ENCODE measurements at places on chromosomes 3 and 15. TPM values are rescaled to one million over a fixed set of nuclear protein-coding genes. Genes with fewer than 3 reads are reported as not detected.

DNA sequence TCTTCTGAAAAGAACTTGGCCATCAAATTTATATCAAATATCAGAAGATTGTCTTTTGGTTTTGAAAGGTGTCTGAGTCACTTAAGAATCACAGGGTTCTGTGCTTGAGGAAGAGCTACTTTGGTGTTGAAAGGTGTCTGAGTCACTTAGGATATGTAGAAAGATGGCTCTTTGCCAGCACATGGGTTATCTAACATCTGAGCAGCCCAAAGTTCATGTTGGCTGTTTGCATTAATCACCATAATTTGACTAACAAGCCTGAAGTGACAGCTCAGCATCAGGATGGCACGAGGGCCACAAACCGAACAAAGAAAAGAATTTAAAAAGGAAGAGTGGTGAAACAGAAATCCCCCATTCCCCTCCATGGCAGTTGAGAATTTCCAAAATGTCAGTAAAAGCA, 190.5 kb upstream of the CMC1 start:
- no peak for DNase-seq

GRCh38 chr15:74275957-74276356, 39.8 kb downstream of the CCDC33 start:
- DNase-seq = no peak

- DNase-seq = no peak
Observed at GRCh38 chr3:37417297-37418082, 243.1 kb upstream of the LRRFIP2 start.

DNA sequence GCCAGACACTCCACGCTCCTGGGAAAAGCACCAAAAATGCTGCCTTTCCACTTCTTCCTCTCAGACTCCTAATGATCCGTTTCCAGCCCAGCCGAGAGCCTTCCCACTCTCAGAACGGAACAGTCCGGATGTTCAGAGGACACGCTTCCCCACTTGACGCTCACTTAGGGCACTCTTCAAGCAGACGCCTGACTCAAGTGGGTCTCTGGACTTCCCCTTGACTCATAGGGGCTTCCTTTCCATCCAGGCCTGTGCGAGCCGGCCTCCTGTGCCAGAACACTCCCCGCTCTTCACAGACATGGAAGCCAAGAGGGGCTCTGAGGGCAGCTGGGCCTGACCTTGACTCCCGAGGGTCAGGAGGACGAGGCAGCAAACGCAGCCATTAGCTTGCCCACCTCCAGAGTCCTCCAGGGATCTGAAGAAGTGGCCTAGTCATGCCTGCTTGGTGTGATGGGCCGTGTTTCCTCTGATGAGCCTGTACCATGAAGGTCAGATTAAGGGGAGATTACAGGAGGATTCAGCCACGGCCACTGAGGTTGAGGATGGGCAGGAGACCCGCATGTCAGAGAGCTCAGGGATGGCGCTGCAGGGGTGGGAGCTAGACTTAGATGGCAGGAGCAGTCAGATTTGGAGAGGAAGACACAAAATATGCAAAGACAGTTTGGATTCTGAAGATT, 114.7 kb upstream of the TLE3 start:
- DNase-seq = no peak

DNA sequence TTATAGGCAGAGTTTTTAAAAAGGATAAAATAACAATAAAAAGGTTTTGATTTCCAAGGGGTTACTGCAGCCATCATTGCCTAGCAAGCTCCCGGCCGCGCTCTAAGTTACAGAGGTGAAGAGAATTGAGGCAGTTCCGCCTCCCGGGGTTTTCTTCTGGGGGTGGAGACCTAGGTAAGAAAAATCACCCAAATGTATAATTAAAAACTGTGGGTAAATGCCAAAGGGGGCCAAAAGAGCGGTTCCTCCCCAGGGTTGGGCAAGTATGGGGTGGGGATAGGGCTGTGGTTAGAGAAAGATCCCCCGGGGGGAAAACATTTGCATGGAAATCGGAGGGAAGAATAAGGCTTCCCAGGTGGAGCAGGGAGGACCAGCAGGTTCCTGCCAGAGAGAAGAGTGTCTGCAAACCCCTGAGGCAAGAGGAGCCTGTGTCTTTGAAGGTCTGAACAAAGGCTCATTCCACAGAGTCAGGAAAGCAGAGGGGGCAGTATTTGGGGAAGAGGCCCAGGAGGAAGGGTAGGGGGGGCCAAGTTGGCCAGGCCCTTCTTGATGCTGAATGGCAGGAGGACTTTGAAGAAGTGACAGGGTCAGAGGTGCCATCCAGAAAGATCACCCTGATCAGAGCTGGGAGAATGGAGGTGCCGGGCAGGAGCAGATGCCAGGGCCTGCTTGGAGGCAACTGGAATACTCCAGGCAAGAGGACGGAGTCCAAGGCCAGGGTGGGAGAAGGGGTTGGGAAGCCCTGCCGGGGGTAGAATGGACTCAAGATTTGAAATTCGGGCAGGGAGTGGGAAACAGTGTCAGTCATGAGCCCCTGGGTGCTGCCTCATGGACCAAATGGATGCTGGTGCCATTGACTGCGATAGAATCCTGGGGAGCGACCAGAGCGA, 152.9 kb upstream of the RGMA start:
- DNase-seq = no peak

DNA sequence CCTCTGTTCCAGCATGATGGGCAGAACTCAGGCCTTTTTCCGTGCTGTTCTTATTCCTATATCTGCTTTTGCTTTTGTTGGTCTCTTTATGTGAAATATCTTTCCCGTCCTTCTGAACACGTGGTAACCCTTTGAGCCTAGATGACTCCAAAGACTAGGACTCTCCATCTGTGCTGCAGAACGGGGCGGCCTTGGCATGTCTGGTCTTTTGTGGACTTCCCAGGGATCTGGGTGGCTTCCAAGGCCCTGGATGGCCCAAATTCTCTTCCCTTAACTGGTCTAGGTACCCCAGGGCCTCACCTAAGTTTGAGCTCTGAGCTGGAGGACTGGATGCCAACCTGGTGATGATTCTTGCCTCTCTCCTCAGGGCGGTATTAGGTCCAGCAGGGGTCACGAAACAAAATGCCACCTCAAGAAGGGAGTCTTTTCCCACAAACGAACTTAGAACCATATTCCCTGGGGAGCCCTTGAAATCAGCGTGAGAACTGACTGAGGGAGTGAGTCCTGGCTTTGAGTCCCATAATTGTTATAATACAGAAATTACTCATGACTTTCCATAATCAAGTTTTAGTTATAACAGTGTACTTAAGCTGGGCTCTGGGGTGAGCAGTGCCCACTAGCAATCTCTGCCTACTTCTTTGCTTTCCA, 13.8 kb downstream of the TLNRD1 start:
- DNase-seq = no peak

GRCh38 chr15:68415061-68415460, 16.9 kb downstream of the ITGA11 start:
- DNase-seq = no peak

DNA sequence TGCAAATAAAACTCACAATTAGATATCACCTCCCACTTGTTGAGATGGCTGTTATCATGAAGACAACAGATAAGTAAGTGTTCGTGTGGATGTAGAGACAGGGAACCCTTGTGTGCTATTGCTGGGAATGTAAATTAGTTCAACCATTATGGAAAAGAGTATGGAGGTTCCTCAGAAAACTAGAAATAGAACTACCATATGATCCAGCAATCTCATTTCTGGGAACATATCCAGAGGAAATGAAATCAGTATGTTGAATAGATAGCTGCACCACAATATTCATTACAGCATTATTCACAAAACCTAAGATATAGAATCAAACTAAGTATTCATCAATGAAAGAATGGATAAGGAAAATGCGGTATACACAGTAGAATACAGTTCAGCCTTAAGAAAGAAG, 418.7 kb upstream of the CNTN6 start:
- no peak for DNase-seq

GRCh38 chr3:184601576-184602371, 40.2 kb downstream of the EPHB3 start:
- DNase-seq = no peak

DNA sequence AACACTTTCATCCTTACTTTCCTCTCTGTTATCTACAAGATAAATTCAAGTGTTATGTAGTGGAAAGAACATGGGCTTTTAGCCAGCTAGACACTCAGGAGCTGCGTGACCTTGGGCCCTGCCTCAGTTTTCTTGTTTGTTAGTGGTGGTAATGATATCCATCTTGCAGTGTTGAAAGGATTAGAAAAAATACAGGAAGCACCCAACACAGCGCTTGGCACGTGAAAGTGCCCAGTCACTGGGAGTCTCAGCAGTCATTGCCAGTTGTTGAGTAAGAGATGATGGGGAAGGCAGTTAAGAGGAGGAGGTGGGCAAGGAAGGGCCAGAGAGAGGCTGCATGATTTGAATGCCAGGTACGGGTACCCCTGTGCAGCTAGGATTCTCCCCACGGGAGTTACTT, 5.3 kb downstream of the PDIA5 start:
- DNase-seq = no peak

DNA sequence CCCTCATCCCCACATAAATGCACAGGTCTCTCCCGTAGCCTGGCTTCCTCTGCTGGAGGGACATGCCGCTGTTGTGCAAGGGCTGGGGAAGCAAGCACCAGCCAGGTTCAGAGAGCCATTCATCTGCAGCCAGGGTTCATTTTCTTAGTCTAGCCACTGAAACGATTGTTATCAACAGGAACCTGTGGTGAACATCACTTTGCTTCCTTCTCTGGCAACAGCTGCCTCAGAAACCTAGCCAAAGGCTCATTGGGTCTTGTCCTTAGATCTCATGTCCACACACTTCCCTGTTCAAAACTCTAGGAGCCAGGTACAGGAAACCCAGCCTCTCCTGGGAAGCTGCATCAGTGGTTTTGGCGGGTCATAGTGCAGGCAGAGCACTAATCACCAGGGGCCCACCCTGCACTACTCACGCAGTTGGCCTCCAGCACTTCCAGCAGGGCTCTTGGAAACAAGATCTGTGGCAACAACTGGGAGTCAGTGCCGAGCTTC, 47.0 kb downstream of the OXNAD1 start:
- DNase-seq = no peak

GRCh38 chr3:119529883-119530282, 29.5 kb downstream of the CD80 start:
- DNase-seq = no peak

- no peak for DNase-seq
Observed at GRCh38 chr3:128016502-128016901, 35.7 kb upstream of the SEC61A1 start.

DNA sequence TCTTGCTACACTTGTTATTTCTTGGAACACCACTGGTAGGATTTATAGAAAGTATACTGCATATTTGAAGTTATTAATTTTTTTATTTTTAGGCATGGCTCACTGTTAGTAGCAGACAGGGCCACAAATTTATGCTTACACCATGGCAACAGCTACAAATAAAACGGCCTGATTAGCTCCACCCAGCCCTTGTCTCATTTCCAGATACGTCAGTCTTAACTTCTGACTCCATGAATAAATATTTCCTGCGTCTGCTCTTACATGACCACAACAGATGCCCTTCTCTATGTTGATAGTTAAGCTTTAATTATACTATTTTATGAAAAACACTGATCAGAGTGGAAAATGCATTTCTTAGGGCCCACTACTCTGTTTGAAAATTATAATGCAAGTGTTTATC, 62.3 kb upstream of the CPOX start:
- DNase-seq = no peak

DNA sequence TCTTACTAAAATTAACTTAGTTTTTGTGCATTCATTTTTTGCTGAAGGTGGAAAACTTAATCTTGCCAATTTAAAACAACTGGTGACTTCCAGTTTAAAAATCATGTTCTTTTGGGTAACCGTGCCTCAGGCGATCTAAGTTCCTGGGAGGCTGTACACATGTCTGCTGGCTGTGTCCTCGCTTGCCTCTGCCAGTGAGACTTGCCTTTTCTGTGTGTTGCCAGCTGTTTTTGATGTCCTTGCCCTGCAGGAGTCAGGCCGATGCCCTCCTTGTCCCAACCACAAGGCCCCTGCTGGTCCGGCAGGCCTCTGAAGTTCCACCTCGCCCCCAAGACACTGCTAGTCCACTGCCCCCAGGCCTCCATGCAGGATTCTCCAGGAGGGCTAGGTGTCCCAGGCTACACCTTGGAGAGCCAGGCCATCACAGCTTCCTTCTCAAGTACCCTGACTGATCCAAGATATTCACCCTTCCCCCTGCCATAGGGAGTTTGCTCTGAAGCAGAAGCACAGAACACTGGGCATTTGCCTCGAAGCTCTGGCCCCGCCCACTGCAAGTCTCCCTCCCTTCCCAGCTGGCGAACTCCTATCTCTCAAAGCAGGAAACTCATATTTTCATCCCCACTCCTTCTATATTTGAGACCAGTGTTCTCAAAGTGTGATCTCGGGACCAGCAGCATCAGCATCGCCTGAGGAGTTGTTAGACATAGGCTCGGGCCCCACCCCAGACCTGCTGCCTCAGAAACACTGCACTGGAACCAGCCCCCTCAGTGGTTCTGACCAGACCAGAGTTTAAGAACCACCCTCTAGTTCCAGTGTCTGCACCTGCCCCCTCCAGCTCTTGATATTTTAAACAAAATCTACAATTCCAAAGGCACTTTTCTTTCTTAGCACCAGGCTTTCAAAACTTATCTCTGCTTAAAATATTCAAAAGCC, 185.8 kb upstream of the UBE2E1 start:
- DNase-seq = no peak

DNA sequence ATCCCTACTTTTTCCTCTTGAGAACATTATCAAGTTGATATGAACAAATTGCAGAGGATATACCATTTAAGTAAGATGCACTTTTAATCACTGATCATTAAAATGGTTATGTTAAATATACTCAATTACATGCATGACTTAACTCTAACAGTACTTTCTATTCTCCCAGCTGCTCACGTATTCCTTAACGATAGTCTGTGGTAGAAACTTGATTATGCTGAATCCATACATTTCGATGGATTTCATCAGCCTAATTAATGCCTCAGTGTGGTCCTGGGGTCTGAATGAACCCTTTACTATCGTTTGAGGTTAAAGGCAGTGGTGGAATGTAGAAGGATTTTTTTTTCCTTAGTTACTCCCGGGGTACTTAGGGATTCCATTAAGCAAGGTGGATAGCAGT, 18.6 kb downstream of the SOX2 start:
- no peak for DNase-seq

DNA sequence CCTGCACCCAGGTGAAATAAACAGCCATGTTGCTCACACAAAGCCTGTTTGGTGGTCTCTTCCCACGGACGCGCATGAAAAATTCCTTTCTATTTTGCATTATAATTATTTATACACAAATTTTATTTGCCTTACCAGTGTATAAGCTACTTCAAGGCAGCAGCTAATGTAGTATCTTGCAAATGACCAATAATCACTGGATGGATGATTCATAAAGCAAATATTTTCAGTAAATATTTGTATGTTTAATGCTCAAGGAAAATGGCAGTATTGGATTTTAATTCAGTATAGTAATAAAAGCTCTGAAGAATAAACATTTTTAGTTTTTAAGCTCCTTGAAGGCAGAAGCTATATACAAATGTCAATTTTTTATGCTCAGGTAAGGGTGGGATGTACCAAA, 158.7 kb upstream of the NANOGP8 start:
- no peak for DNase-seq

- no peak for DNase-seq
Observed at GRCh38 chr3:60133269-60134162, 1083.7 kb upstream of the CFAP20DC start.

- DNase-seq = no peak
Observed at GRCh38 chr3:53551324-53551723, 56.9 kb downstream of the CACNA1D start.

SYNM gene
- 14.9 TPM for total RNA-seq

ERICH6 gene
- 0.36 TPM for total RNA-seq

TAGLN3 gene
- not detected for total RNA-seq

ZFYVE19 gene
- total RNA-seq = 31.0 TPM

UBE2E1 gene
- total RNA-seq = 78.2 TPM

TMEM108 gene
- total RNA-seq = not detected

RAB6B gene
- 0.83 TPM for total RNA-seq

CTXN2 gene
- total RNA-seq = not detected

POC1A gene
- total RNA-seq = 0.53 TPM

SLC9C1 gene
- total RNA-seq = not detected

TXNRD3 gene
- total RNA-seq = 16.5 TPM

TCTA gene
- total RNA-seq = 24.7 TPM
